Activated CD8-positive, alpha-beta memory T cell treated with anti-CD3 and anti-CD28 coated beads, Interleukin-2, amount 10 ng/mL, durations not matched to agents 7 days and 5 days (primary cell): ENCODE measurements at places on chromosomes 2 and 18.

DNA sequence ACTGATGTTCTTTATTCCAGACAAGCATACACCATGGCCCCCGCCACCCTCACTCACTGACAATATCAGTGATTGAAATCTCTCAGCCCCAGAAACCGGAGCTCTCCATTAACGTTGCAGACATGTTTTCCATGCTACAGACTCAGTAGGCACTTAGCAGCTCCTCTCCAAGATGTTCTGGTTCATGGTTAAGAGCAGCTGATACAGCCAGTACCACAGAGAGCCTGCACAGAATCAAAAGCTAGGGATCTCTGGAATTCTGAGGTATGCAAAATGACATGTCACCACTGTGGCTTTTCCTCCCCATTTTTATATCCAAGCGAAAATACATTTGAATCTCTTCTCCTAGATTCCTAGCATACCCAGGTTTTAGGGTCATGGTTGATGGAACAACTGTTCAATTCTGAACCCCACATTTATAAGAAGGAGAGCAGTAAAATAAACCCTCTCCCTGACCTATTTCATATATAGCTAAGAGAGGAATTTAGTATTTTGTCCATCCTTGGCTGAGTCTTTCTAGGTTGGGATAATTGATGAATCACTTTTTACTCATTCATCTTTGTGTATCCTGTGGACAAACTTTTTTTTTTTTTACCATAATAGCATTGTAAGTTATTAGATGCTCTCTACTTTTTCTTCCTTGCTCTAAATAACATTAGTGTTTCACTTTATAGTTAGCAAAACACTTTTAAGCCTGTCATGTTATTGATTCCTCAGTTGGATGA, 488.4 kb upstream of the PIK3C3 start:
- H3K4me3 ChIP-seq, result no peak overlapping the region
- no peaks in the 10 kb centered on the region for H3K27me3 ChIP-seq
- no peak overlapping the region for H3K27ac ChIP-seq
- DNase-seq, result no peak
- no peaks in the 10 kb centered on the region for H3K36me3 ChIP-seq

- H3K27ac ChIP-seq, result no peak overlapping the region
- DNase-seq, result no peak
- H3K4me3 ChIP-seq, result no peak overlapping the region
- no peaks in the 10 kb centered on the region for H3K36me3 ChIP-seq
- no peaks in the 10 kb centered on the region for H3K27me3 ChIP-seq
Measured at GRCh38 chr2:239476757-239477585, 76.2 kb upstream of the HDAC4 start.

- H3K27me3 ChIP-seq, result peaks cover 8% of the 10 kb centered on the region
- peak; percentile 63 for DNase-seq
- H3K27ac ChIP-seq, result peak overlapping the region; percentile 62
- H3K36me3 ChIP-seq, result peaks cover 8% of the 10 kb centered on the region
- H3K4me1 ChIP-seq, result peaks cover 46% of the 10 kb centered on the region
Measured at GRCh38 chr2:169107645-169108044, 38.3 kb downstream of the DHRS9 start.

DNA sequence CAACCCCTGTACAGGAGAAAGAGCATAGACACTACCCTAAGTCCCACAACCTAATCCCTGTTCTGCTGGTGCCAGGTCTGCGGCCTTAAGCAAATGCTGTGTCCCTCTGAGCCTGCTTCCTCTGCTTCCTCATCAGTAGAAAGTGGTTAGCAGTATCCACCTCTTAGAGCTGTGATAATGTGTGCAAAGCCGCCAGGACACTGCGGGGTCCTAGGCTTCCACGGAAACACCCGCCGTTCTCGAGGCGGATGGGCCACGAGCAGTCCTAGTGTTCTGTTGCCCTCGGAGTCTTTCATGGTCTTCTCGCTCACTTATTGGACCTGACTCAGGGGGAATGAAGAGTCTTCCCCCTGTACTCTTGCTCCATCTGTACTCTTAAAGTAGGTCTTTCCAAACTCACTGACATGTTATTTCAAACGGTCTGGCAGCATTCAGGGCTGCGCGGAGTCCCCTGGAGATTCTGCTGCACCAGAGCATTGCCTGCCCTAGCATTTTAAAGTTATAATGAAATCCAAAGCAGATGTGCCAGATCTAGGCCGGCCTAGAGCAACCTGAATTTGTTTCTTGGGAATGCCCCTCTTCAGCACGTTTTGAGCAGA, 107.2 kb upstream of the ZNF236 start:
- peaks cover 4% of the 10 kb centered on the region for H3K36me3 ChIP-seq
- H3K4me3 ChIP-seq, result no peak overlapping the region
- peaks cover 13% of the 10 kb centered on the region for H3K27me3 ChIP-seq
- no peak overlapping the region for H3K27ac ChIP-seq
